ENCODE measurements at places on chromosomes 12 and 14.

- no peak overlapping the region for H3K27ac ChIP-seq
- DNase-seq: no peak
- H3K36me3 ChIP-seq: no peaks in the 10 kb centered on the region
- H3K27me3 ChIP-seq: no peaks in the 10 kb centered on the region
- H3K4me3 ChIP-seq: no peak overlapping the region
Measured at GRCh38 chr12:64531665-64532334, 78.5 kb upstream of the RASSF3 start.

DNA sequence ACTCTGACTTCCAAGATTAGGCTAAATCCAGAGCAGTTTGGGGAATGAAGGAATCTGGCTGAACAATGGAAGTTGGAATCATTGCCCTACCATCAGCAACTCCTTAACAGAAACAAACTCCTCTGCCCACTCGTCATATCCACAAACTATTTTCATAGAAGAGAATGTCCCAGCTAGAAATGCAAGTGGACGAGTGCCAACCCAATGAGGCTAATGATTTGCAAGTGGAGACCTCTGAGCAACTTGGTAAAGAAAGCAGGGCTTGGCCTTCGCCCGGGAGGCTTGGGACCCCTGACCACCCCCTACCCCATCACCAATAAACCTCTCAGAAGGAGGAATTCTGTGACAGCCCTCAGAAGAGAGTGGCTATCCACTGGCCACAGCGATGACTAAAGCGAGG is 40.0 kb upstream of the DDX11 start:
- no peaks in the 10 kb centered on the region for H3K27me3 ChIP-seq
- DNase-seq: no peak
- H3K4me1 ChIP-seq: no peaks in the 10 kb centered on the region
- H3K36me3 ChIP-seq: no peaks in the 10 kb centered on the region
- H3K4me3 ChIP-seq: no peak overlapping the region

DNA sequence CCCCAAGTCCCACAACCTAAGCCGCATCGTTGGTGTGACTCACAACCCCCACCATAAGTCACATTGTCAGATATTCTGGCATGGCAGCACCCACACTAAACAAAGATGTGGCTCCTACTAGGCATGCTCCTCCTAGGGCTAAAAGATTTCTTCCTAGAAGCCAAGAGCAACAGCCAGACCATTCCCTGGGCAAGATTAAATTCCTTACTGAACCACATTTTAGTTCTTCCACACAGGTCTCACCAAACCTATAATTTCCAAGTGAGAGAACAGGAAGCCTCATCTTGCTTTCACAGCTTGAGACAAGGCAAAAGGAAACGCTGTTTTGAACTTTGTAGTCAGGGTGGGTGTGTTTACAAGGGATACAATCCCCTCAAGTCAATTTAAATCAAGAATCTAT is 632.8 kb downstream of the DIO2 start:
- DNase-seq: no peak
- H3K27ac ChIP-seq: no peak overlapping the region
- no peaks in the 10 kb centered on the region for H3K36me3 ChIP-seq
- H3K4me1 ChIP-seq: peaks cover 1% of the 10 kb centered on the region
- H3K4me3 ChIP-seq: no peak overlapping the region
- no peaks in the 10 kb centered on the region for H3K27me3 ChIP-seq

DNA sequence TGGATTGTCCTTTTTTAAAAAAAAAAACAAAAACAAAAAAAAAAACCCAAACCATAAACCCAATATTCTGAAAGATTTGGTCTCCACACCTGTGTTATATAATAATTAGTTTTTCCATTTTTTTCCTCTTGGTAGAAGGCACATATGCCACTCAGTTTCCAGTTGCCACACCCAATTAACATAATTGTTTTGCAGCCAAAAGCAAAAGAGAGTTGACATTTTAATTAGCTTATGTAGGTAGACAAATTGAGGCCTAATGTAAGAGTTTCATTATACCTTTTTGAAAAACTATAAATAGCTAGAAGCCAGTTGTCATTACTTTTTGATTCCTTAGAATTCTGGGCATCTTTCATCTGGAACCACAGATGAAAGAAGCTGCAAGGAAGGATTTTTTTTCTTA is 21.0 kb downstream of the PTPN11 start:
- no peak for DNase-seq
- no peak overlapping the region for H3K4me3 ChIP-seq
- H3K36me3 ChIP-seq: no peaks in the 10 kb centered on the region
- no peaks in the 10 kb centered on the region for H3K27me3 ChIP-seq

DNA sequence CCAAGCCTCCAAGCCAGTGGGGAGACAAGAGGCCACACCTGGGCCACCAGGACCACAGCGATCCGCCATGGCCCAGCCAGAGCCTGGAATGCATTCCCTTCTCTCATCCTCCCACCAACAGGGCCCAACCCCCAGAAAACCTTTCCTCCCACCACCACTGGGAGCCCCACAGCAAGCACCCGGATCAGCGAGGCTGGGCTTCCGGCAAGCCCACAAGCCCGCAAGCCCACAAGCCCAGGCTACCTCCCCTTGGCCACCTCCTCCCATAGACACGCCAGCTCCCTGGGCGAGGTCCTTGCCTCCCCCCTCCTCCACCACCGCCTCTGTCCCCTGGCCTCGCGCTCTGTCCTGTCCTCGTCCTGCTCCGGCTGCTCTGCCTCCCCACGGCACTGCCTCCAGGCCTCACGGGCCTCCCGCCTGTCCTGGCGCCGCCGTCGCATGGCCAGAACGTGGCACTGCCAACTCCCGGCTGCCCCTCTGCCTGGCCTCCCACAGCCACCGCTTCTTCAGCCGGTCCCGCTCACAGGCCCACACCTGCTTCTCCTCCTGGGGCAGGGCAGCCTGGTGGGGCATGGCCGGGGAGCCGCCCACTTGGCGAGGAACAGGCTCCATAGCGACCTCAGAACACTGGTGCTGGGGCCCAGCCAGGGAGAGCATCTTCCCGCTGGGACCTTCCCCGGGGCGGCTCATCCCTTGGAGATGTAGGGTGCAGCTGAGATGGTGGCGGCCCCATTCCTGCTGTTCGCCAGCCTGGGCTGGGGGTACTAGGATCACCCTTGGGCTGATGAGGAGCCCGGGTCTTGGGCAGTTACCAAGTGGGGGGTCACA is 5.6 kb downstream of the CDK2AP1 start:
- peaks cover 14% of the 10 kb centered on the region for H3K36me3 ChIP-seq
- H3K27me3 ChIP-seq: no peaks in the 10 kb centered on the region
- peaks cover 12% of the 10 kb centered on the region for H3K4me1 ChIP-seq
- no peak overlapping the region for H3K4me3 ChIP-seq

GRCh38 chr12:63814146-63814772 is 30.2 kb upstream of the SRGAP1 start:
- H3K27ac ChIP-seq: no peak overlapping the region
- no peaks in the 10 kb centered on the region for H3K27me3 ChIP-seq
- no peaks in the 10 kb centered on the region for H3K4me1 ChIP-seq
- no peaks in the 10 kb centered on the region for H3K36me3 ChIP-seq

DNA sequence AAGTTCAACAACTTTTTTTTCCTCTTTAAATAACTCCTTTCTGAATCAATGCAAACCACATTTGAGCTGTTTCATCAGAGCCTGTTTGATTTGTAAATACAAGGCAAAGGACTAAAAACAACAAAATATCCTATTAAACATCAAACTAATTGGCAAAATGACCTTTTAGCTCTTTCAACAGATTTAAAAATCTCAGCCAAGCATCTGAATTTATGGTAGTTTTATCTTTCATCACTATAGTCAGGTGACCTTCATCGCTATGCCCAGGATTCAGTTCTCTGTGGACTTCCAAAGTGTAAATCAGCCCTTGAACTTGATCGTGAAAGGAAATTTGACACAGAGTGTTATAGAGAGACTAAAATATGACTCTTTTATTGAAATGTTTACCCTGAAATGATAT is 1554.5 kb upstream of the FLRT2 start:
- no peaks in the 10 kb centered on the region for H3K27me3 ChIP-seq
- DNase-seq: no peak
- H3K36me3 ChIP-seq: no peaks in the 10 kb centered on the region
- H3K27ac ChIP-seq: no peak overlapping the region
- H3K4me1 ChIP-seq: no peaks in the 10 kb centered on the region
- no peak overlapping the region for H3K4me3 ChIP-seq

DNA sequence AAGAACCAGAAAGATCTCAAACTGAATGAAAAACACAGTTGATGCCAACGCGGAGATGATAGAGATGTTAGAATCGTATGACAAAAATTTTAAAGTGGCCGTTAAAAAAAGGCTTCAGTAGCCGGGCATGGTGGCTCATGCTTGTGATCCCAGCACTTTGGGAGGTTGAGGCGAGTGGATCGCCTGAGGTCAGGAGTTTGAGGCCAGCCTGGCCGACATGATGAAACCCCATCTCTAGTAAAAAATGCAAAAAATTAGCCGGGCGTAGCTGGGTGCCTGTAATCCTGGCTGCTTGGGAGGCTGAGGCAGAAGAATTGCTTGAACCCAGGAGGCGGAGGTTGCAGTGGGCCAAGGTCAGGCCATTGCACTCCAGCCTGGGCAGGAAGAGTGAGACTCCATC is 5.4 kb upstream of the ACVRL1 start:
- no peak for DNase-seq
- H3K36me3 ChIP-seq: no peaks in the 10 kb centered on the region
- no peak overlapping the region for H3K27ac ChIP-seq
- no peaks in the 10 kb centered on the region for H3K27me3 ChIP-seq
- H3K4me3 ChIP-seq: no peak overlapping the region
- no peaks in the 10 kb centered on the region for H3K4me1 ChIP-seq

DNA sequence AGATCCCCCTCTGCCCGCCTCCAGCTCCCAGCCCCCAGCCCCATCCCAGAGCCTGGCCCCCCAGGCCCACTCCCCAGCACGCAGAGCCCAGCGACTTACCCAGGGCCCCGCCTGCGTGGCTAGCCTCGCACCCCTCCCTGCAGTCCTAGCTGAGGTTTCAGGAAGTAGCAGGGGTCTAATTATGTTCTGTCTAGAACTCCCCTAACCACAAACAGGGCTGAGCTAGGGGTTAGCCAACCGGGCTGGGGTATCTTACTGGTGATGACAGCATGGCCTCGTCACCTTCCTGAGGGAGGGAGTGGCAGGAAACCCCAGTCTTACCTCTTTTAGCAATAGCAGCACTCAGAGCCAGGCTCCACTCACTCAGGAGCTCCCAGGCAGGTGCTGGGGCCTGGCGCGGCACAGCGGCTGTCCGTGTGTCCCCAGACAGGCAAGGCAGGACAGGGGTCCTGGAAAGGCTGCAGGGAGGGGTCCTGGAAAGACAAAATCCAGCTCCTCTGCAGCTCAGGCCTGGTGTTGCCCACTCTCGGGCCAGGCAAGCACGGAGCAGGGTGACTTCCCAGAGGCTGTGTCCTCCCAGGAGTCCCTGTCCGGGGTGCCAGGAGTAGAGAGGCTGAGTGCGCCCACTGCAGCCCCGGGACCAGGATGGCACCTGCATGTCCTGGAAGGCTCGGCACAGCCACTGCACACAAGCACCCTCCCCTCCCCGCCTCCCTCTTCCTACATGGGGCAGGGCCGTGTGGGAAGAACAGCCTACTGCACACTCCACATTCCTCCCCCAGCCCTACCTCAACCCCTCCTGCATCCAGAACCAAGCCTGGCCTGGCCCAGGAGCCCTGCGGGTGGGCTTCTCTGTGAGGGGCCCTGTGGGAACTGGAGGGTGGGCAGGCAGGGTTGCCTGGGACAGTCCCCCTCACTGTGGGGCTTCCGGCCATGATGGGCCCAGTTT is at the start of gene GPR132:
Gene GPR132 (minus strand): TSS at position 151 of the 949 bp plus-strand sequence. CDS start 10,010 bp downstream, outside the sequence.
- H3K4me3 ChIP-seq: no peak within 1 kb of the TSS
- no peaks in the 10 kb centered on the region for H3K36me3 ChIP-seq
- H3K27me3 ChIP-seq: no peaks in the 10 kb centered on the region
- no peaks in the 10 kb centered on the region for H3K4me1 ChIP-seq
- H3K27ac ChIP-seq: no peak within 1 kb of the TSS
- no peak for DNase-seq

DNA sequence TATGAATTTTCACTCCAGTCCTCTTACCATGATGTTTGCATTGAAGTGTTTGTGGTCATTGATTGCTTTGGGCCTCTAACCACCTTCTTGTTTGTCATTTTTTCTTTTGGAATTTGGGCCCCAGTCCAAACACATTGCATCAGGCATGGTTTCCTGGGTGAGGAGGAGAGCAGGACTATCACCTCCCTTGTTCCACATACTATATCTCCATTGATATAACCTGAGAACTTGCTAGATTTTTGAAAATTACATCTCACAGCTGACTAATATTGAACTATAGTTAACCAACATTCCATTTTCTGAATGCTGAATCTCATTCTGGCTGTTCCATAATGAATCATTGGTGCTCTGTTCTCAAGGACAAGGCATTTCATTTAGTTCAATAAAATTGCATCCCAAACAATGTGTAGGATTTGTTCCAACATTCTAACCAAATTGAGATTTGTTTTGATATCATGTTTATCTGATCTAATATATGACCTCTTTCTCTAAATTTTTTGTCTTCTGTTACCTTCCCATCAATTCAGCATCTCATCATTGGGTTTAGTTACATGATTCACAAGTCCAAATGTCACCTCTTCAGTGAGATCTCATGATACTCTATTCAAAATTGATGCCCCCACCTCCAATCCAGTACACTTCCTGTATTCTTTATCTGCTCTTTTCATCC is 329.0 kb downstream of the ZFP36L1 start:
- H3K27me3 ChIP-seq: no peaks in the 10 kb centered on the region
- no peak overlapping the region for H3K4me3 ChIP-seq
- peaks cover 6% of the 10 kb centered on the region for H3K4me1 ChIP-seq
- no peak for DNase-seq
- no peak overlapping the region for H3K27ac ChIP-seq
- H3K36me3 ChIP-seq: no peaks in the 10 kb centered on the region

- H3K4me1 ChIP-seq: no peaks in the 10 kb centered on the region
- peaks cover 76% of the 10 kb centered on the region for H3K27me3 ChIP-seq
- H3K4me3 ChIP-seq: no peak overlapping the region
- H3K27ac ChIP-seq: no peak overlapping the region
Measured at GRCh38 chr12:48023386-48023785, 19.1 kb upstream of the COL2A1 start.

DNA sequence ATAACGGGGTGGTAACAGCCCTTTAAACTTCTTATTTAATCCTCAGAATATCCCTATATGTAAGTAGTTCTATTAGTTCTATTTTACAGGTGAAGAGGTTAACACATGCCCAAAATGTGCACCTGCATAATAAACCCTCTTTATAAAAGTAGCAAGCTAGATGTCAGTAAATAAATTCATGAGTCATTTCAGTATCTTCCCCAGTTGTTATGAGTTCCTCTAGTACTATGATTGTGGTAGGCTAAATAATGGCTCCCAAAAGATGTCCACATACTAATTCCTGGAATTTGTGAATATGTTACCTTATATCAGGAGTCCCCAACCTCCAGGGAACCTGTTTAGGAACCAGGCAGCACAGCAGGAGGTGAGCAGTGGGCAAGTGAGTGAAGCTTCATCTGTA is 106.5 kb downstream of the TMTC3 start:
- H3K36me3 ChIP-seq: no peaks in the 10 kb centered on the region
- no peaks in the 10 kb centered on the region for H3K4me1 ChIP-seq
- no peak overlapping the region for H3K4me3 ChIP-seq
- no peak for DNase-seq

- H3K4me3 ChIP-seq: no peak overlapping the region
- no peaks in the 10 kb centered on the region for H3K36me3 ChIP-seq
- peaks cover 4% of the 10 kb centered on the region for H3K4me1 ChIP-seq
- no peaks in the 10 kb centered on the region for H3K27me3 ChIP-seq
- no peak for DNase-seq
Measured at GRCh38 chr14:91872011-91872501, 4.7 kb upstream of the TC2N start.

All from iPS DF 6.9 (cell line).